ENCODE measurements at places on chromosomes 5 and 9.

- no peak for DNase-seq
Measured at GRCh38 chr5:124712731-124713305, 33.6 kb downstream of the ZNF608 start.

GRCh38 chr5:61735531-61735930 lies 403.5 kb downstream of the ZSWIM6 start:
- DNase-seq: no peak

GRCh38 chr5:5954275-5954598 lies 424.1 kb downstream of the MED10 start:
- DNase-seq: no peak

GRCh38 chr5:43042176-43042625 lies 2.1 kb upstream of the ANXA2R start:
- DNase-seq: peak; percentile 81

- no peak for DNase-seq
Measured at GRCh38 chr9:94937214-94937903, 210.9 kb downstream of the AOPEP start.

Measured in stimulated activated CD4-positive, alpha-beta T cell treated with anti-CD3 and anti-CD28 coated beads, Interleukin-15, amount 100 ng/mL, for 24 hours (primary cell).